Glomerular endothelial cell (primary cell): ENCODE measurements at places on chromosomes 6 and 20.
A peak's percentile ranks its signal among the peaks of the same experiment; 100 is the strongest.

DNA sequence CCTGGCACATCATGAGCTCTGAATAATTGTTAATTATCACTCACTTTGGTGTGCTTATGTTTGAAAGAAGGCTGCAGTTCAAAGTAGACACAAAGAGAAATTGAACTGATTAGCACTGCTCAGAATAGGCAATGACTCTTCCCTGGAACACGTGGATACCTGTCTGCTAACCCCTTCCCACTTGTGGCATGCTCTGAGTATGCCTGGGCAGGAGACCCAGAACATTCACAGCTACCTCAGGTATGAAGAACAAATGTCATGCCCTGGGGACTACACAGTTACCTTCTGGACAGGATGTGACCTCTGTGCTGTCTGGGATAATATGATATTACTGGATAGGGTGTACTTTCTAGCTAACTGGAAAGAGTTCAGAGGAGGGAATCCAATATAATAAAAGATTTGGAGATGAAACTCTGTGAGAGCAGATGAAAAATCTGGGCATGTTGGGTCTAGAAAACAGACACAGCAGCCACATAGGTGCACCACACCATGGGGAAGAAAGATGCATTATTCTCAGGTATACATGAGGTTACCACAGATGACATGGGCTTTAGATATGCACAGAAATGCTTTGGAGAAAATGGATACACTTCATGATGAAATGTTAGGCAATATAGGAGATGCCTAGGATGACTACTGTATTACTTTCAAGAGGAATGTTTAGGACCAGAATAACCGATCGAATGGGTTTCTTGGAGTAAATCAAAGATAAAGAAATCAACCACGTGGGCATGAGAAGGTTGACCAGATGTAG, 324.2 kb upstream of the PREP start:
- DNase-seq, result no peak

DNA sequence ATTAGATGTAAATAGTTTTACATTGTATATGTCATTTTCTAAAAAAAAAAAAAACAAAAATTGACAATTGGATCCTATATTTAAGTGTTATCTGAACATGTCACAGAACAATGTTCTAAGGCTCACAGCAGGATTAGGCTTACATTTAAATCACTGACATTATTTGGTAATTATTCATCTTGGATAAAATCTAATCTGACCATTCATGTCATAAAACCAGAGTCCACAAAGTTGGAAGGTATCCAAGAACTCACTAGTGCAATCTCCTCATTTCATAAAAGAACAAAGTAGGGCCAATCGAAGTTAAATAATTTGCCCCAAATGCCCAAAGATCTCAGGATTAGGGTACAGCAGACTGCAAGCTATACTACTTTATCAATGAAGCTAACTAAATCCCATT, 73.0 kb downstream of the PDSS2 start:
- DNase-seq, result no peak

DNA sequence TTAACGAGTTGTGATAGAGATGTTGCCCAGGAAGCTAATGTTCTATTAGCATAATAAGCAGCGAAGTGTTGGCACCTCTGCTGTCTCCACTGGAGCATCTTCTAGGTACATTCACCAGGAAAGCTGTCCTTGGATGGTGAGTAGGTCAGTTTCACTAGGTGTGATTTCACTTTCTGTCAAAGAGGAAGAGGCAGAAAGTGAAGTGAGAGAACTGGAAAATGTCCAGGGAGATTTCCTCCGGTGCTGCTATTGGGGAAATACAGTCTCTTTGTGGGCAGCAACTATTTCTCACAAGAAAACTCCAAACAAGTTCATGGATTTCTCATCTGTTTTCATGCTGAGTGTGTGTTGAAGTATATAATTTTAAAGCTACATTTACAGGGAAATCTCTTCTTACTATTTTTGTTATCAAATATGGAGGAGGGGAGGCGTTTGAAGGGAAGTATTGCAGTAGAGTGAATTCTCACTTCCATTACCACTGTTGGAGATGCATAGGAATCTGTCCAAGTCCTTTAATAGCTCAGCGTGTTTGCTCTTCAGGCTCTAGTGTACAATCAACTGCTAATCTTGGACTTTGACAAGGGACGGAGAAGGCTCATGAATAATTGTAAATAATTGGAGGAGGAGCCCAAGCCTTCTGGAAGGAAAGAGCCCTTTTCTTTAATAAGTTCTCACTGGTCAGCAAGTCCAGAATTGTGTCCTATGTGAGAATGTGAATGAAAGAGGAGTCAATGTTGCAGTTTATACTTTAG, 16.1 kb upstream of the TSBP1 start:
- no peak for DNase-seq

DNA sequence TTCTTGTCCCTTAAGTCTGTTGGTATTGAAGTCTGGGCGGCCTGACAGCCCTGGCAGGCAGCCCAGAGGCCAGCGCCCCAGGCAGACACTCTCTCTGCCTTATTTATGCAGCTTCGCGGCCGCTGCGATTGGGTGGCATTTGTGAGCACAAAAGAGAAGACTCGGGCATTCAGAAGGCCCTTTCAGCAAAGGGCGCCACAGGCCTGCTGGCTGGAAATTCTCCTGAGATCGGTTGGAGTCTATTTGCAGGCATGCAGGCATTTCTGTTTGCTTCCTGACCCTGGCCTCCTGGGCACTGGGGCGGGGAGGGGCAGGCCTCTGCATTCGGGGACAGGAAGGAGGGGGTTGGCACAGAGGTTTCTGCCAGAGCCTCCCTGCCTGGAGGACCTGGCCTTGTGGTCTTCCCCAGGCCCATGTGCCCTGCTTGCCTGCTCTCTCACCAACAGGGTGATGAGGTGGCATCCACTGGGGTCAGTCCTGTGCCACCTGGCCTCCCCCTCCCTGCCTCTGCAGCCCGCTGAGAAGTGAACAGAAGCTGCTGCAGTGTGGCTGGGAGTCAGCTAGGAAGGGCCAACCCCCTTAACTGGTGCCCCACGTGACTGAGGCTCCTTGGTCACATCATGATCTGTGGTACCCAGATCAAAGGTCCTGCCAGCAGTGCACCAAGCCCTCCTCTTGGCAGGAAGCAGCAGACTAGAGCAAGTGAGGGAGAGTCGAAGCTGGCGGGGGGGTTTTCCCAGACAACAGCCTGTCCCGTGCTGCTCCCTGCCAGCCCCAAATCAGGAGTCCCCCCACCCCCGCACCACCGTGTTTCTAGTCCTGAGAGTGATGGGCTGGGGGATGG, 16.6 kb upstream of the CCDC167 start:
- DNase-seq, result no peak

GRCh38 chr6:146595972-146596731, 2.6 kb upstream of the ADGB start:
- no peak for DNase-seq

DNA sequence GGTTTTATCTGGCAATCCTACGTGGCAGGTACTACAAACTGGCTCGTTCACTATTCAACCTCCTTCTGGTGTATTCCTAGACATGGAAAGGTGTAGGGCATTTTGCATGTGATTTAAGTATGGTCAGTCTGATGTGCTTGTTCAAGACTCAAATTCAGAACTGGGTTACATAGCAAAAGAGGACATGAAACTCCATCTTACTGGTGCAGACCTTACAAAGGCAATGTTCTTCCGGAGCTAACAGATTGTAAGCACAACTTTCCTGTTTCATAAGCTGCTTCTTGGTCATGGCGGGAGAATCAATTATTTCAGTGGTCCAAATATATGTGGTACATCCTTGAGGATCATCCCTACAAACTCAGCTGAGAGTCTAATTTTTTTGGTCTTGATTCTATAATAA, 703.4 kb downstream of the EPM2A start:
- no peak for DNase-seq

- DNase-seq, result no peak
These were observed 123.5 kb downstream of the MAN1A1 start for GRCh38 chr6:119226089-119226488.

DNA sequence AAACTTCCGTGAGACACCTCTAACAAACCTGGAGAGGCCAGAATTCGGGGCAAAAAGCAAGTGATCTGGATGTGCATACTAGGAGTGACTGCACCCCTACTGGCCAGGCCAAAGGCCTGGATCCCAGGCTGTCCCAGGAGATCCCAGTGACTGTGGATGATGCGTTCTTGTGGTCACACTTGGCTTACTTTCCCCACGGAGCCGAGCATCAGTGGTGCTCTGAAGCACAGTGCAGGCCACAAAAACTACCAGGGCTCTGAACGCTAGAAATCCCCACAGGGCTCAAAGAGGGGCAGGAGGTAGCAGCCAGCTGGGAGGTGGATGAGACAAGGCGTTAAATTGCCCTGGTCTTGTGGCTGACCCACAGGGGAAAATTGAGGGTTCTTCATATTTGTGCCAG, 7.1 kb downstream of the TRIM26 start:
- DNase-seq, result no peak

DNA sequence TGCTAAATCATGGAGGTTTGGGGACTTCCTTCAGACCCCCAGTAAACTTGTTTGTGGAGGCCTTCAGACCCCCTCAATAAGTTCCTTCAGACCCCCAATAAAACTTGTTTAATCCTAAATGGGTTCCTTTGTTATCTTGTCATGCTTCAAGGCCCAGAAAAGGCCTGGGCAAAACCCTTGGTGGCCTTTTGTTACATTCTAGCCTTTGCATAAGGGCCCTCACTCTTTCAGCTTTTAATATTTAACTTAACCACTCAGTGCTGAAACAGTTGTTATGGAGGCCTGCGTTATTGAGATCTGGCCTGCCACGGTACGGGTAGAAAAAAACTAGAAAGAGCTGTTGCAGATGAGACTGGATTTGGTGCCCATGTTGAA, 4.3 kb upstream of the DYNLRB1 start:
- DNase-seq, result no peak

DNA sequence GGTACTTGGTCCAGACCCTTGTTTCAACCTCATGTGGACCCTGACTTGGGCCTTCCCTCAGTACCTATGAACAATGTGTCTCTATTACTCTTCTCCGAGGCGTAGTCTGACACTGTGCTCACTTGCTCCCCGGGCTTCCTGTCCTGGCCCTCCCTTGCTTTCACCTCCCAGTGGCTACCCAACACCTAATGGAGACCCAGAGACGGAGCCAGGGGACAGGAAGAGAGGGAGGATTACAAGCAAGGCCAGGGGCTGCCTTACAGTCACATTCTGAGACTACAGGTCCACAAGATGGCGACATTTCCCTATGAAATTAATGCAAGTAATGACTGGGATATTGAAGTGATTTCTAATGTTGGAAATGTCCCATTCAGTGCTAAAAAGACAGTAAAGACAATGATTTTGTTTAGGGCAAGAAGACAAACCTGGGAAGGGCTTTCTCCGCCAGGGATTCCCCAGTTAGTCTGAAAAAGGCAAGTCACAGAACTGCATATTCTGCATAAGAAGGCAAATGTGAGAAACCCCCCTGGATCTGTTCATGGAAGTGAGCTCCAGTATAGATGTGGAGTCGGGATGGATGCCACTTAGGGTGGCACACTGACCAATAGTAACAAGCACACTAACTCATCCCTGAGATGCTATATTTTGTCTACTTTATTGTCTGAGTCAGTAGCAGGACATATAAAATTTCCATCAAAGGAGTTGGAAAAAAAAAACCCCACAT, 44.0 kb upstream of the ZBTB24 start:
- DNase-seq, result peak; percentile 52
